ENCODE measurements at places on chromosomes 5 and 9. TPM values are rescaled to one million over a fixed set of nuclear protein-coding genes. Genes with fewer than 3 reads are reported as not detected.

GRCh38 chr5:94081088-94081487 is 339.7 kb upstream of the POU5F2 start:
- no peak for DNase-seq

DNA sequence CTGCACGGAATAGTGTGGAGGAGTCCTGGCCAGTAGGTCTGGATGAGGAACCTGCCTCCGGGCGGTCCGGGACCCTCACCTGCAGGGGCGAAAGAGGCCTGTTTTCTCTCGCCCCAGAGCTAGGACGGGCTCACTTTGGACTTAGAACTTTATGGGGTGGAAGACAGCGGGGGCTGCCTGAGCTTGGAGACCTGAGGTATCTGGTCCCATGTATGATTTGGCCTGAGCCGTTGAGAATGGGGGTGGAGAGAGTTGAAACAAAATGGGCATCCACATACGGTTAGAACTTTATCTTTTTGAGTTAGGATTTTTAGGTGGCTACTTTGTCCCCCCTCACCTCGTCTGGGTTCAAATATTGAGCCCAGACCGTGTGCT is 681 bp upstream of the ETF1 start:
- no peak for DNase-seq

Gene NEUROG1
- total RNA-seq: 0.04 TPM

- DNase-seq: no peak
Measured at GRCh38 chr9:35510383-35510753, 20.5 kb downstream of the RUSC2 start.

Gene CFAP77
- 0.48 TPM for total RNA-seq

DNA sequence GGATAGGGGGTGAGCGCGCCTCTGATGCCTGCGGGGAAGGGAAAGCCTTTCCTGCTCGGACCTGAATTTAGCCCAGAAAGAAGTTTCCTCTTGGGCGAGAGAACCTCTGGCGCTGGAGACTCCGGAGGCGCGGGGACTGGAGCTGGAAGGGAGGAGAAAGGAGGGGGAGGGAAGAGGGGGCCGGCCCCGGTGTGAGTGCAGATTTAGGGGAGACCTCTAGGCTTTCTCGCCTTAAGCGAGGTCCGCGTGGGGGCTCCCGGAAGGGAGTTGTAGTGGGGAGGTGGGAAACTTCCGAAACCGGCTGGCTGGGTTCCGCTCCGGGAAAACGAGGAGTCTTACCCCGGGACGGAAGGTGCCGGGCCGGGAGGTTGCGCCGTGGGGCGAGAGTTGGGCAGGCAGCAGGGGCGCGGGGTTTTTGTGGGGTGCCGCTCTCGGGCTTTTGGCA is 1.3 kb downstream of the PCSK5 start:
- DNase-seq: no peak

Gene GFPT2
- total RNA-seq: 4.0 TPM

Gene KDM4C
- 15.1 TPM for total RNA-seq

Gene SLC31A1
- total RNA-seq: 20.9 TPM

Gene SLC6A18
- not detected for total RNA-seq

- DNase-seq: peak; percentile 32
Measured at GRCh38 chr5:128782446-128782845, 182.8 kb upstream of the SLC27A6 start.

GRCh38 chr9:130927995-130928900 is 10.8 kb downstream of the FIBCD1 start:
- peak; percentile 85 for DNase-seq

DNA sequence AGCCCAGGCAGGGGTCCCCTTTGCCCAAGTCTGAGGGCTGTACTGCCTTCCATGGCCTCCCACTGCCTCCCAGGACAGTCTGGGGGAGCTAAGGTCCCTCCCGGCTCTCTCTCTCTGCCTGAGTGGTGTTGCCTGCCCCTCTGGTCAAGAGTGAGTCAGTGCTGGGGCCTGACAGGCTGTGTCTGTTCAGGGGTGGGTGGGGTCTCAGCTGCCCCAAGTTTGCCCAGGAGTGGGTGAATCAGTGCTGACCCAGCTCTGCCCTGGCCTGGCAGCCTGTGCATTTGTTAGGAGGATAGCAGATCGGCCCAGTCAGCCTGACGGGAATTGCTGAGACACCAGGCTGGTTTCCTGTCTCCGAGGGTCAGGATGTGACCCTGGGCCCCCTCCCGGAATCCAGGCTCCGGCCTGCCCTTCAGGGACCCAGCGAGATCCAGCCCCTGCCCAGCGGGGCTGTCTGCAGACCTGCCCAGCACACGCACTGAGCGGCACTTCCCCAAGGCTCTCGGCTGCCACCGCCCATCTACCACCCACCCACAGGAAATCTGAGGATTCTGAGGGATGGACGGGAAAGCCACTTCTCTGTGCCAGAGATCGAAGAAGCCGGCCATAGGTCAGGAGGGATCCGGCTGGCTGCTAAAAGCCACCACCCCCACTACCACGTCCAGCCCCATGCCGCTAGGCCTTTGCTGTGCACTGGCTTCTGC is 15.9 kb downstream of the ENG start:
- DNase-seq: peak; percentile 75

- DNase-seq: no peak
Measured at GRCh38 chr5:112386766-112387165, 32.3 kb downstream of the EPB41L4A start.

Gene FLT4
- 2.6 TPM for total RNA-seq

- no peak for DNase-seq
Measured at GRCh38 chr5:174733091-174733690, 8.8 kb downstream of the MSX2 start.

DNA sequence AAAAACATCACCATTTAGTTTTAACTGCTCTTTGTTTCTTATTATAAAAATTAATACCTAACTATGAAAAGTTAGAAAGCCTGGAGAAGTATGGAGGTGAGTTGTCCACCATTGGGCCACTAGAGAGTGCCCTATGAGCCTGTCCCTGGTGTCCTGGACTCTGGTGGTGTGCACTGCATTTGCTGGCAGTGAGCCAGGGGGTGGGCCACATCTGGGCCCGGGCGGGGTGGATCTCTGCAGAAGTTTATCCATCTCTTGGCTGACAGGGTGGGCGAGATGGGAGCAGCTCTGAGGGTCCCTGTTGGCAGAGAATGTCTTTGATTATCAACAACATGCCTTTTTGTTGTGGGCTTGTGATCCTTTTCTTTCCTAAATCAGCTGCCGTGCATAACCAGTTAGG is 8.2 kb downstream of the TENT4A start:
- DNase-seq: no peak

Gene LCN15
- total RNA-seq: not detected

GRCh38 chr5:142382186-142382585 is 57.4 kb upstream of the SPRY4 start:
- no peak for DNase-seq

Gene PKD2L2
- not detected for total RNA-seq

DNA sequence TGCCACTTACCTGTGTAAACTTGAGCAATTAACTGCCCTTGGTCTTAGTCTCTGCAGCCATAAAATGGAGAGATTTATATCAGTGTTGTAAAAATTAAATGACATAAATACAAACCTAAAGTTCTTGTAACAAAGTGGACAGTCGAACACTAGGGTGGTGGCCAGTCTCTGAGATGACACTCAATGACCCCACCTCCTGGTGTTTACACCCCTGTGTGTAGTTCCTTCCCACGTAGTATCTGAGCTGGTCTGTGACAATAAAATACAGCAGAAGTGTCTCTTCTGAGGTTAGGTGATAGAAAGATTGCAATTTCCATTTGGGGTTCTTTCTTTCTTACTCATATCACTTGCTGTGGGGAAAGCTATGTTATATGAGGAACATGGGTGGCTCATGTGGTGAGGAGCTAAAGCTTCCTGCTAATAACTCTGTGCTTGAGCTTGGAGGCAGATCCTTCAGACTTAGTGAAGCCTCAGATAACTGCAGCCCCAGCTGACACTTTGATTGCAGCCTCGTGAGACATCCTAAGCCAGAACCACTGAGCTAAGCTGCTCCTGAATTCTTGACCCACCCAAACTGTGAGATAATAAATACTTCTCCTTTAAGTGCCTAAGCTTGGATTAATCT is 173.4 kb upstream of the CHD1 start:
- no peak for DNase-seq

DNA sequence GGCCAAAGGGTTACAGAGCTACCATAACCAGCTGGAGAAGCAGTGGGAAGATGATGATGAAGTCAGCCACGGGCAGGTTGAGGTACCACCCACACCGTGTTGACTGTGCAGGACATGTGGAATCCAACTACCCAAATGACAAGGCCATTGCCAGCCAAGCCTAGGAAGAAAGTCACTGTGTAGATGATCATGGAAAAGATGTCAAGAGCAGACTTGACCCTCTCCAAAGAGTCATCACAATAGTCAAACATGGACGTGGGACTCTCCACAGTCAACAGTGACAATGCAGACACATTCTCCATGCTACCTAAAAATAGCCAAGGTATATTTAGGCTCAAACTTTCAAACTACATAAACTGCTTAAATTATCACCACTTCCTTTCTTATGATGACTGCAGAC is 20.9 kb upstream of the SPINK1 start:
- DNase-seq: no peak

DNA sequence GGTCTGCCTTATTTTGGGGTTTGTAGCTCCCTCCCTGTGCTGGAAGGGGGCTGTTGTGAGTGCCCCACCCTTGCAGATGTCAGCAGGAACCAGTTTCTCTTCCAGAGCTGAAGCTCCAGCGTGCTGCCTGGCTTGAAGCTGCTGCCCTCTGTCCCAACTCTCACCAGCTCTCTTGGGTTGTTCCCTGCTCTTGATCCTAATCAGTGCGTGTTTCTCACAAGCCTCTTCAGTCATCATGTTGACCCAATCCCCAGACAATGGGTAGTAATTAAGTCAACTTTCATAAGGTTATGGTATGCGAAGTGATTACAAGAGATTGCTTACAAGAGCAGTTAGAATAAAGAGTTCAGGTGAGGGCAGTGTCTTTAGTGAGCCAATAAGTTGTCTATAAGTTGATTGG is 57.0 kb downstream of the PDE8B start:
- no peak for DNase-seq

DNA sequence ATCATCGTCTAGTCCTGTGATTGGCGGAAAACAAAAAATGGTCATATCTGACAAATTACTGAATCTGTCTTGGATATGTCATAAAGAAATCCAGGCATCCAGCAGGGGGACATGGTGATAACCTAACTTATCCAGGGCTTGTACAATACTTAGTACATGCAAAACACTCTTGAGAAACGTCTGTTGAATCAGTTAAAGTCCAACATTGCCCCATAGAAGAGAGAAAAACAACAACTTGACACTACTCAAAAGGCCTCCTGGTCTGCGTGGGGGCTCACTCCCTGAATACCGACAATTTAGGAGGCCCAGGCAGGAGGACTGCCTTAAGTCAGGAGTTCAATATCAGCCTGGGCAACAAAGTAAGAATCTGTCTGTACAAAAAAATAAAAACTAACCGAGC is 217.5 kb downstream of the DCP2 start:
- DNase-seq: no peak

DNA sequence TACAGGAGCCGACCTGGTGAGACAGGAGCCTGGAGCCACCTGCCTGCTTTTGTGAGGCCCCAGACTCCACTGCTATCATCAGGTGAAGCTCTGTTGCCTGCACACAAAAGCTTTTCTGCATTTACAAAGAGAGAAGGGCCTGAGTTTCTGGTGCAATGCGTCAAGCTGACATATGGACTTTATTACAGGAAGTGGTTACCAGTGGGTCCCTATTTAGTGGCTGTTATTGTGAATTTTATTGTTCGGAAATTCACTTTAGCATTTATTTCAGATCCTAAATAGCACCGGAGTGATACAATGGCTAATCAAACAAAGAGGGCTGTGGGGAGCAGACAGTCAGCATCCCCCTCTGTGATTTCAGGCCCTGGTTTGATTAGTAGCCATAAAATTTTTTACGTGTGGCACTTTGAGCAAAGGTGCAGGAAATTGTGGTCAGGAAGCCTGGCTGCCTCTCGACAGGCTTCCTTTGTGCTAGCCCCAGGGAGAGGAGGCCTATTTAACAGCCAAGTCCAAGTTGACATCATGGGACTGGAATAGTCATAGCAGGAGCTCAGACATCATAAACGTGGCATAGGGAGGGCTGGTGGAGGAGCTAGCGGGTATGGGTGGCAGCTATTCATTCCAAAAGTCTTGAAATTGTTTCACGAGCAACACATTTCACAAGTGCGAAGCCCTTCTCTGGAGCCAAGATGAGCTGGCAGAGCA is 8.4 kb downstream of the TGFBI start:
- DNase-seq: peak; percentile 84

Gene BTNL3
- not detected for total RNA-seq

Gene CCDC171
- total RNA-seq: 3.3 TPM

Gene ECSCR
- total RNA-seq: not detected

Gene PCDHA1
- not detected for total RNA-seq

Measured in kidney epithelial cell (primary cell).